ENCODE measurements at places on chromosomes 11 and 22.

DNA sequence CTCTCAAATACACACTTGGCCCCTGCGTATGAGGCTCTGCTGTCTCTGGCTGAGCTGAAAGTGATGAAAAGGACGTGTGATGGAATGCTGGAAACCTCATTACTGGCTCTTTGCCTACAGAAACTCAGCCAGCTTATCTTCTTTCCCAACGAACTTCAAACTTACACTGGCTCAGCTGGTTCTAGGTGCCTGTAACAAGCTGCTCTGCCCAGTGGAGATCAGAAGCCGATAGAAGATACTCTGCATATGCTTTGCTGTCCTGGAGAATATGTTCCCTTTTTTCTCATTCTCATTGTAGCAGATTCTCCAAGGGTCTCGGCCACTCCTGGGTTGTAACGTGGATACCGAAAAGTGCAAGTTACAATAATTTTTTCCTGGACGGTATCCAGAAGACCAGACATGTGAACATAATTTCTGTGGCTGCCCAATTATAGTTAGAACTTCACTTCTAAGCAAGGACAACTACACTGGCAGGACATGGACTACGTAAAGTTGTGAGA is 405.3 kb upstream of the CCDC90B start:
- DNase-seq = no peak

GRCh38 chr11:6040874-6041273 is 10.3 kb upstream of the OR56A1 start:
- DNase-seq = no peak

DNA sequence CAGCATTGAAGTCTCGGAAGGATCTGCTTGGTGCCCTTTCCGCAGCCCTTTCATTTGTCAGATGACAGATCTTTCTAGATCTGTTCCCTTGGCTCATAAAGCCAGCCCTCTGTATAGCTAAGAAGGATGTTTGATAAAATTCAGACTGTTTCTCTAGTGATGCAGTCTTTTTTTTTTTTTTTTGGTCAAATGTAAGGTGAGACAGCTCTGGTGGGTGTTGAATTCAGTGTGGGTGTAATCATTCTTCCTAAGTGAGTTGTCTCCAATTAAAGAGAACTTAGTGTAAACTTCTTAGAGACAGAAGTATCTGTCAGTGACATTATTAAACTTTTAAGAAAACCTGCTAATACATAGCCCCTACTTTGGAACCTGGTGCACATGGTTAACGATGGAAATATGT is 53.3 kb downstream of the AAMDC start:
- DNase-seq = no peak

GRCh38 chr22:31136711-31137110 is 3.6 kb downstream of the PLA2G3 start:
- no peak for DNase-seq

DNA sequence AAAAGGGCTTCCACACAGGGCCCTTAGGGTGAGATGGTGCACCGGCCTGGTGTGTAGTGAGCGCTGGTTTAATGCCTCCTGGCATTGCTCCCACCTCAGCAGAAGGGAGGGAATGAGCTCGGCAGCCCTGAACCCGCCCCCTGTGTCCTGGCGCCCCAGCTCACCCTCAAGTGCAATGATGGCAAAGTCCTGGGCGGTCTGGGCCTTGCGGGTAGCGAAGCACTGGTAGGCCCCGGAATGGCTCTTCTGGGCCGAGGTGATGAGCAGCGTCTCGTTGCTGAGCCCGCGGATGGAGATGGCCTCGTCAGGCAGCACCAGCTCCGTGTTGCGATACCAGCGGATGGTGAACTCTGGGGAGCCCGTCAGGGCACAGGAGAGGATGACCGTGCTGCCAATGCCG is 193.3 kb downstream of the CEP164 start:
- DNase-seq = no peak

GRCh38 chr11:71564430-71564829 is 933 bp upstream of the KRTAP5-10 start:
- DNase-seq = no peak

DNA sequence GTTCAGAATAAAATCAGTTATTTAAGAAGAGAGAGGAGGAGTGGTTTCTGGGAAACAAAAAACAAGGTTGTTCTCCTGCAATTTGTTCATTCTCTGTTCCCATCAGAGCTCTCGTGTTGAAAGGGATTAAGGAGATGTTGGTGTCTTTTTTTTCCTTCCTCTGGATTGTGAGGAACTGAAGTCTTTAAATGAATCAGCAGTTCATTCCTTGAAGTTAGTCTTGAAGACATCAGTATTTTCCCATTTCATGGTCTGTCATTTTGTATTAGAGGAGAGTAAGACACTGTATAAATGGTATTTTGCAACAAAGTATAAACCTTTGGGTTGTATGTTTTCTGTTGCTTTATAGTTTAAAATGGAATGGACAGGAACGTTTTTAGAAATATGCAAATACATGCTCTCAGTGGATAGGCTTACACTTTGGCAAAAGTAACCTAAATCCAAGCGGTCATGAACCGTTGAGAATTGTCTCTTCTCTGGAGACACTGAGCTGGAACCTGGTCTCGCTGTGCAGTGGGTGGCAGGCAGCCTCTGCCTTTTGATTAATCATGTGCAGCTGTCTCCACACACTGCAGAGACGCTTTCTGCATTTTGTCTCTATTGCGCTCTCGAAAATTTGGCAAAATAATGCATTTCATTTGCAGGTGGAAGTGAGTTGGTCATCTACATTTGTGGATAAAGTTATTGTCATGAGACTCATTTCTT is 33.0 kb downstream of the SAMM50 start:
- DNase-seq = no peak

GRCh38 chr11:84224042-84224441 is 937.9 kb upstream of the CCDC90B start:
- DNase-seq = no peak

- DNase-seq = no peak
Observed at GRCh38 chr11:128022007-128022368, 565.4 kb downstream of the ETS1 start.

GRCh38 chr22:28600546-28601143 is 79.0 kb downstream of the TTC28 start:
- DNase-seq = no peak

DNA sequence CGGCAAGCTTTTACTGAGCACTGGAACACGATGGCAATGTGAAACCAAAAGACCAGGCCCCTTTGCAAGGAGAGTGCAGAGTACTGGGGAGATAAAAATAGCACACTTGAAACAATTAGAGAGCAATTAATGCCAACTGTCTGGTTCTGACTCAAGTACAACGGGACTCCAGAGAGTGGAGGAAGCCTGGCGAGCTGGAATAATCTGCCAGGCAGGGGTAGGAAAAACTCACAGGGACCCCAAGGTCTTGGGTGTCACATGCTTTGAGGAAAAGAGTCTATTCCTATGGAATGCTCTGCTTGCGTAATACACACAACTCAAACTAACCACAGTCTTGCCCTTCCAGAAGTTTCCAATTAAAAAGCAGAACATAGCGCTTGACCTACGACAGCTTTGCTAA is 113.0 kb upstream of the CLMP start:
- no peak for DNase-seq

DNA sequence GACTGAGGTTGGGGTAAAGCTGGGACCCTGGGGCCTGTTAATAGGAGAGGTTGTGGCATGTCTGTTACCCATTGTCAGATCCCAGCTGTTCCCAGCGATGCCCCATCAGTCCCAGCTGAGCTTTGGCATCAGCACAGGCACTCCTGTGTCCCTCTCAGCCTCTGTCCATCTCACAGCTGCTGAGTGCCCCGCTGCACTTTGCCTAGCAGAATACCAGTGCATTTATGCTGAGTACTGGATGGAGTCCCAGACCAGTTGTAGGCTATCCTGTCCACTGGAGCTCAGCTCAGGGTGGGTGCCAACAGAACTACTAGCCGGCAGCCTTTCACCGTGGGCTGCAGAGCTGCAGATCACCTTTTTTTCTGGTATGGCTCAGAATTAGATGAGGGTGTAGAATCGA is 9.9 kb downstream of the FXYD6 start:
- DNase-seq = no peak

GRCh38 chr11:107683807-107684206 is 28.0 kb downstream of the SLN start:
- no peak for DNase-seq

DNA sequence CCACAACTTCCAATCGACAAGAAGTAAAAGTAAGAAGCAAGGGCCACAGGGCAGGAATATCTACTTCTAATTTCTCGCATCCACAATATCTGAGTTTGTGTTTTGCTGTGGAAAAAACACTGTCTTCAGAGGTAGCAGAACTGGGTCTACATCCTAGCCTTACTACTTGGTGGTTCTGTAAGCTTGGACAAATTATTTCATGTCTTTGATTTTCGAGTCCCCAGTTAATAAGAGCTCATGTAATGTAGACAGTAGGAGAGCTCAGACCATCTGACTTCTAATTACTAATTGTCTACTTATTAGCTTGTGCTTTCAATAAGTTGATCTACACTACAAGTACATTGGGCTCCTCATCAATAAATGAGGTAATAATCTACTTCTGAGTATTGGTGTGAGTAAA is 13.3 kb upstream of the HBE1 start:
- no peak for DNase-seq

- DNase-seq = no peak
Observed at GRCh38 chr11:116118138-116118470, 613.9 kb upstream of the CADM1 start.

DNA sequence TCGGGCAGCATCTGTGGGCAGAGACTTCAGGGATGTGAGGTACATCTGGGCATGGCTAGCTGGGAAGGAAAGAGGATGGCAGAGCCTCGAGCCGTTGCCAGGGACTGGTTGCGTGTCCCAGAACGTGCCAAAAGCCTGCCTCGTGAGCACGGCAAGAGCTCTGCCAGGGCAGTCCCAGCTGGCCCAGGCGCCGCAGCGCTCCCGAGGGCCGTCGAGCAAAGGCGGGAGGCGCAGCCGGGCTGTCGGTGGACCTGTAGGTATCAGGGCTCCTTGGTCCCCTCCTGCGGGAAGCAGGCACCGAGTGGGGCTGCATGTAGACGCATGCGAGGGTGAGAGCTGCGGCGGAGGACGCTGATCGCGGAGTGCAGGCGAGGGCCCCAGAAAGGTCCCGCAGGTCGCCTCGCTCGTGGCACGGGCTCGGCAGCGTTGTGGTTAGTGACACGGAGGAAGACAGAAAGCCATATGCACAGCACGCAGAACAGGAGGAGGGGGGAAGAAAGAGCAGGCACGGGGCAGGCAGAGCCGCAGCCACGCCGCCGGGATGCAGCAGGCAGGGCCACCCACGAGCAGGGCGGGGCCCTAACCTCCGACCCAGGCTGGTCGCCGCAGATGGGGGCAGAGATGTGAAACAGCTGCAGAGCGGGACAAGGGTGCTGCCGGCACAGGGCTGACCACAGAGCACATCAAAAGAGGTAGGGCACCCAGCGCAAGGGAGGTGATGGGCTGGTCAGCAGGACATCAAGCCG is 18.0 kb downstream of the LSP1 start:
- DNase-seq = no peak

DNA sequence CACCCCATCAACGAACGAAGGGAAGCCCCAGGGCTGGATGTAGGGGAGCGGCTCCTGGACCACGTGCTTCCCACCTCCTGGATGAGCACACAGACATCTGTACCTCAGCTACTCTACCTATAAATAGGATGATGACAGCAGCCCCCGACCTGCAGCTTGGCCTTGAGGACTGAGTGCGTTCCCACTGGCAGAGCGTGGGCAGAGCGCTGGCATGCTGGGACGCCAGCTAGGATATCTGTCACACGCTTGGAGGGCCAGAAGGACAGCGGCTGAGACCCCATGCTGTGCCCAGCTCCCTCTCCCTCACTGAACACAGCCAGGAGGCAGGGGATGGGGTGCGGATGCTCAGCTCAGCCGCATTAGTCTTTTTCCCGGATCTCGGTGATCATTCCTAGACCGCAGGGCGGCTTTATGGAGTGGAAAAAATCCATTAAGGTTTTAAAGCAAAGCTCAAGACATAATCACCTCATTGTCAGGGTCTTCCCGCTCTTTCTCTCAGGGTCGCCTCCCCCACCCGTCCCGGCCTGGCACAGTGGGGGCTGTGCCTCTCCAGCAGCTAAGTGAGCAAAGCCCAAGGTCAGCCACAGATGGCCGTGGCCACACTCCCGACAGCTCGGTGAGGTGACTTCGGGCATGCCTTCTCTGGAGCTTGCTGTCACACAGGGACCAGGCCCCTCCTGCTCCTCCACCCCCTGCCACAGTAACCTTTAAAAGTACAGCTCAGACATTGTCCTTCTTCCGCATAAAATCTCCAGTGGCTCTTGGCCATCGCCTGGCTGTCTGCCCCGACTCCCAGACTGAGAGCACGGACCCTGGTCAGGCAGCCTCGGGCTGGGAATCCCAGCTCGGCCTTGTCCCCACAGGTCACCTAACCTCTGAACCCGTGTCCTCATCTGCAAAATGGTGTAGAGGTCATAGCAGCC is 69.6 kb upstream of the SHISAL1 start:
- no peak for DNase-seq

DNA sequence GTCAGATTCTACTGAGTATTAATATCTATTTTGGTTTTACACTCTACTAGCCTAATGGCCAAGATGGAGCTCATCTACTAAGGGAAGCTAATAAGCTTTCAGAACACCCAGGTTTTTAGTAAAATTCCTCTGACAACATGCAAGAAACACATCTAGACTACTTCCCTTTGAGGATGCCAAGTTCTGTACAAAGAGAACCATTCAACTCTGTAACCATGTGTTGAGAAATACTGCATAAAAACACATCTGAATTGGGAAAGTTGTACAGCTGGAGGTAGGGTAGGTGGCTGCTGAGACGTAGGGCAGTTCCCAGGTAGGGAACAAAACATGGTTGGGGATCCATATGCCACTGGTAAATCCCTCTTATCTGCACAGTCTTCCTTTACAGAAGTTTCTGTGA is 66.2 kb downstream of the SC5D start:
- no peak for DNase-seq

- no peak for DNase-seq
Observed at GRCh38 chr11:44947114-44947513, 3.6 kb downstream of the TP53I11 start.

GRCh38 chr11:114448749-114449482 is 9.6 kb downstream of the REXO2 start:
- no peak for DNase-seq

GRCh38 chr22:43427296-43428004 is 15.6 kb downstream of the MPPED1 start:
- DNase-seq = no peak

GRCh38 chr22:49040111-49040510 is 787.6 kb downstream of the BRD1 start:
- no peak for DNase-seq

Data from progenitor cell of endocrine pancreas (in vitro differentiated cells).